Neural progenitor cell (in vitro differentiated cells): ENCODE measurements at places on chromosomes 1 and 21. TPM values are rescaled to one million over a fixed set of nuclear protein-coding genes. Genes with fewer than 3 reads are reported as not detected.

Gene TSSK3
- total RNA-seq: not detected in 2 replicates

Gene PEAR1
- total RNA-seq: 0.06 TPM in 1 of 2 replicates, not detected in the other

Gene KRTAP21-2
- total RNA-seq: not detected in 2 replicates

DNA sequence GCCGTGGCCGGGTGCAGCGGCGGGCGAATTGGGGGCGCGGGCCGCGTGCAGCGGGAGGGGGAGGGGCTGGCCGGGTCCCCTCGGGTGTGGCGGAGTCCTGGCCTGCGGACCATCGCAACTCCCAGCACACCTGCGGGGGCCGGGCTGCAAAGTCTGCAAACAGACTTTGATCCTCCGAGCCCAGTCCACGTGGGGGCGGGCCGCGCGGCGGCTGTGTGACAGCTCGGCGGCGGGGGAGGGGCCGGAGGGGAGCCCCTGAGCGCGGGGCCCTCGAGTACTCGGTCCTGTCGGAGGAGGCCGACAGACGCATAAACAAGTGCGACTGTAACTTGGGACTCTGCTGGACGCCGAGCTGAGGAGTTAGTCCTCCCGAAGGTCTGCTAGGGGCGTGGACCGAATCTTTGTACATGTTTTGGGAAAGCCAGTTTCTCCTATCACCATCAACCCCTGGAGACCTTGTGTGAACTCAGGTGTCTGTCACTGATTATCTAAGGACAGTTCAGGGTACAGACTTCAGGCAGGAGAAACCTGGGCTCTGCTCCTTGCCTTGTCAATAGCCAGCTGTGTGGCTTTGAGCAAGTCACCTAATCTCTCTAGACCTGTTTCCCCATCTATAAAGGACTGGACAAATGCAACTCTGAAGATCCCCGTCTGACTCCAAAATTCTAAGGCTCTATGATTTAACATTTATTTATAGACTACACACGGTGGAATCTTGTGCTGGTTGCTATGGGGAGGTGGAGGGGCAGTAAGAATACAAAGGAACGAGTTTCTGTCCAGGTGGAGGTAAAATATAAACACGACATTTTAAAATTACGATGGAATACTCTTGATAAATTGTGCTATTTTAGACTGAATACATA lies 710 bp upstream of the SLC30A1 start:
- DNase-seq: peak; percentile 91

DNA sequence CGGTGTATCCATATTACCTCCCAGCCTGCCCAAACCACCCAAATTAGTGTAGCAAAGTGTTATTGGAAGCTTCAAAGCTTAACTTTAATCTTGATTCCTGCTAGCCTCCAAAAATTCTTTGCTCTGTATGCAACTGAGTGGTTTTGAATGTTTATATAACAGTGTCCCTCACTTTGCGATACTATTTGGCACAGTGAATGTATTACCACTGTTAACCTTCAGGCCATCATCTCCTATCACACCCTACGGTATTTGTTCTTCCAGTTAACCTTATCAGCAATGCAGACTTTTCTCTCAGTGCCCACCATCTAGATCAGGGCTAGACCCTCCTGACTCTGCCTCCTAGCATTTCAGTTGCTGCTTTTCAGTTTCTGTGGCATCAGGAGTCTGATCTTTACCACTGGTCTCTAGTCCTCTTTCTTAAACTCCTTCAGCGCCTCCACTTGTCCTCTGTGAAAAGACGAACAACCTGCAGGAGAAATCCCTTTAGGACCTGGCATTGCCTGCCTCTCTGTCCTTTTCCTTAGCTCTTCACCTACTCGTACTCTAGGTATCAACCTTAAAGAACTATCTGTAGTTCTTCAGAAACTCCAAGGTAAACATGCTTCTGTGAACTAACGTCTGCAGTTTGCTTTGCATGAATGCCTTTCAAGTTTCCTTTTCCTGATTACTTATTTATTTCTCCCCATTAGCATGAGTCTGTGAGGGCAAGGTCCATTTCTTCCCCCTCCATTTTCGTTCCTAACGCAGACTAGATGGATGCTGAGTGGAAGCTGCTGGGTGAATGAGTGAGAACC lies 71.7 kb downstream of the SNX7 start:
- DNase-seq: no peak

GRCh38 chr1:214451596-214451995 lies 99.8 kb downstream of the PTPN14 start:
- no peak for DNase-seq

DNA sequence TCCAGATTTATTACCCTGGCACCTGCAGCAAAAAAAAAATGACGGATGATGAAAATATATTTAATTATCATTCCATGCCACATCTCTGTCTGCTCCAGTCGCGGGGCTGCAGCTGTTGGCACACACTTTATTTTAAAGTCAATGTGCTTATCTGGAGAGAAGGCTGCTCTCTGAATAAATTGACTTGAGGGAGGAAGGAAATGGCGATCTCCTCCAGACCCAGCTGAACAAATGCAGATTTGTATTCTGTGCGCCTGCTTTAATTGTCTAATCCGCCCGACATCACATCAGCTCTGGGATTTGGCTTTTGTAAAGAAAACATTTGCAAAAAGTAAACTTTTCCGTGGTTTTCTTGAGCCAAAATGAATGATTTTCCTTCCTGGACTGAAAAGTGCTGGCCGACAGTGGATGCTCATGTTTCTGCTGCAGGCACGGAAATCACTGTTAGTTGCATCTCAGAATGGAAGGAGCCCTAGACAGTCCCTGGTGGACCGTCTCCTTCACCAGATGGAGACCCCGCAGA lies 150.2 kb downstream of the CAMTA1 start:
- no peak for DNase-seq
